Stimulated activated CD4-positive, alpha-beta T cell treated with anti-CD3 and anti-CD28 coated beads, Interleukin-12 subunit alpha, Interleukin-12 subunit beta, amount 100 ng/mL, for 24 hours (primary cell): ENCODE measurements at places on chromosomes 3 and 15.

GRCh38 chr3:58217209-58217811 is 6.5 kb upstream of the DNASE1L3 start:
- peak; percentile 39 for DNase-seq

DNA sequence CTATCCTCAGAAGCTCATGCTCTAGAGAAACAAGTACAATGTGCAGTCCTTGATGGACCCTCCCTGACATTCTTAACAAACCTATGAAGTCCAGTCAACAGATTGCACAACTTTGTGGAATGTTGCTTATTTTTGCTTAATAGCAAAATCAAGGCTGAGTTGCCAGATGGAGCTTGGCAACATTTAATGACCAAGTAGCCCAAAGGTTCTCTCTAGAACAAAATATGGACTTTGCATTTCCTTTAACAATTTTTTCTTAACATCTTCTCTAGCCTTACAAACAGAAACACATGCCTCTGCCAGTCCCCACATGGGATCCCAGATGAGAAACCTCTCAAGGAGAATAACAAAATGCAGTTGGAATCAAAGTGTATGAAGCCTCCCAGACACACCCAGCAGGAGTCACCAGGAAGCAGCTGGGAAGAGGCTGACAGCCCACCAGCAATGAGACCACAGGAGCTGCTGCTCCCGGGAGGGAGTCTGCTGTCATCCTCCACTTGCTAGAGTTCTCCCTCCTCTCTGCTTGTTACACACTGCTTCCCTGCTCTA is 422.5 kb upstream of the CDIN1 start:
- no peak for DNase-seq

DNA sequence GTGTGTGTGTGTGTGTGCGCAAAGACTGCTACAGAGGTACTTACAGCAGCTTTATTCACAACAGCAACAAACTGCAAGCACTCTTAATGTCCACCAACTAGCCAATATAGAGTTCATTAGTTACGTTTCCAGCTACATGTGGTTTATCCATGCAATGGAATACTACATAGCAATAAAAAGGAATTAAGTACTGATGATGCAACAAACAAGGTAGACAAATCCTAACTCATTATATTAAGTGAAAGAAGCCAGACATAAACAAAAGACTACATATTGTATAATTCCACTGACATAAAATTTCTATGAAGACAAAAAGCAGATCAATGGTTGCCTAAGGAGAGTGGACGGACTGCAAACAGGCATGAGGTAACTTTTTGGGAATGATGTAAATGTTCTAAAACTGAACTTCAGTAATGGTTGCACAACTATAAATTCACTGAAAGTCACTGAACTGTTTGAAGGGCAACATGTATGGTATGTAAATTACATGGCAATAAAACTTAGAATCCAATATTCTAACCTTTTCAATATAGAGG is 433.7 kb downstream of the SHQ1 start:
- no peak for DNase-seq

- no peak for DNase-seq
Observed at GRCh38 chr15:31062310-31062847, 39.1 kb downstream of the TRPM1 start.

DNA sequence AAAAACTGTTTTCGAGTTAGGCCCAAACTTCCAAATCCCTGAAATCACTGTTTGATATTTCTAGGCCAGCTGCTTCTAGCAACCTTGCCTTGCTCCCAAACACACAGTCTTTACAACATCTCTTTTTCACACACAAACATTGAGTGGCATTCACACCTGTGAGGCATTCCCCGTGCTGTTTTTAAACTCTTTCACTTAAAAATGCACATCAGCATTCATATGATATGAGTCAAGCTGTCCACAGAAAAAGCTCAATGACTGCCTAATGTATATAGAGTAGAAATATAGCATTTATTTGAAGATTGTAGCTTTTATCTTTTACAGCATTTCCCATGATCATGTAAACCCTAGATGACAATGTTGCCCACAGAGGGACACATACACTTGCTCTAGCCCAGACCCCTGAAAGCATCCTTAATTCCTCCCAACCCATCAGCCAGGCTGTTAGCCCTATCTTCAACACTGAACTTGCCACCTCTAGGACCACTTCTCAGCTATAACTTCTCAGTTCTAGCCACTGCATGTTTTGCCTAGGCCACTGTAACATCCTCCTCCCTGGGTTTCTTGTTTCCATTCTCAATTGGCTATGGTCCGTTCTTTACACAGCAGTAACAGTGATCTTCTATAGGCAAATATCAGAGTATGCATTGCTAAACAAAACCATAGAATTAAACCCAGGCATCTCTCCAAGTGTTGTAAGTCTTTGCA is 782.6 kb downstream of the DIPK2A start:
- DNase-seq: no peak

GRCh38 chr15:100997442-100997841 is 78.3 kb downstream of the LRRK1 start:
- DNase-seq: no peak

GRCh38 chr15:99744142-99744541 is 10.9 kb upstream of the LYSMD4 start:
- DNase-seq: no peak

DNA sequence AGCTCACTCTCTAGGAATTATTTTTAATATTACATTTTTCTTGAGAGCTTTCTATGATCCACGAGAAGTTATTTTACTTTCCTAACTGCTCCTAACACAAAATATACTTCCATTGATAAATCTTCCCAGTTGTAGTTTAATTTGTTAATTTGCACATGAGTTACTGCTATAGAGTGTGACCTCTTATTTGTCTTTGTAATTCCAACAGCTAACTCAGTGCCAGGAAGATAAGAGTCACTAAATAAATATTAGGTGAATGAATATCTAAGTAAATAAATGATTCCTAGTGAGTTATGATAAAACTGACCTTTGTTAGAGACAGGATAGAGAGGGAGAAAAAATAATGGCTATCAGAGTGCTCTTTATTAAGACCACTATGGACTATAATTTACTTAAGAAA is 319.9 kb downstream of the NAALADL2 start:
- no peak for DNase-seq

- DNase-seq: no peak
Observed at GRCh38 chr3:98567666-98568270, 25.6 kb downstream of the CPOX start.

DNA sequence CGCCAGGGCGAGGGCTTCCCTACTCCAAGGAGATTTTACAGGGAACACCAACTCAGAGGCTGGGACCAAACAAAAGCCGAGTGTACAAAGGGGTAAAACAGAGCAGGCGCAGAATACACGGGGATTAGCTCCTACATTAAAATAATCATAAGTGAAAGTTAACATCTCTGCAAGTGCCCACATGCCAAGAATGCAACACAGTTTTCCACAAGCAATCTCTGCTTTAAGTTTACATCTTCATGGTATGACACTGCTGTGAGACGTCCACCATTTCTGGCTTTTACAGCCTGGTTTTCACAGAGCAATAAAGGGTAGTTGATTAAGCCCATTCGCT is 500 bp upstream of the VGLL3 start:
- DNase-seq: no peak

DNA sequence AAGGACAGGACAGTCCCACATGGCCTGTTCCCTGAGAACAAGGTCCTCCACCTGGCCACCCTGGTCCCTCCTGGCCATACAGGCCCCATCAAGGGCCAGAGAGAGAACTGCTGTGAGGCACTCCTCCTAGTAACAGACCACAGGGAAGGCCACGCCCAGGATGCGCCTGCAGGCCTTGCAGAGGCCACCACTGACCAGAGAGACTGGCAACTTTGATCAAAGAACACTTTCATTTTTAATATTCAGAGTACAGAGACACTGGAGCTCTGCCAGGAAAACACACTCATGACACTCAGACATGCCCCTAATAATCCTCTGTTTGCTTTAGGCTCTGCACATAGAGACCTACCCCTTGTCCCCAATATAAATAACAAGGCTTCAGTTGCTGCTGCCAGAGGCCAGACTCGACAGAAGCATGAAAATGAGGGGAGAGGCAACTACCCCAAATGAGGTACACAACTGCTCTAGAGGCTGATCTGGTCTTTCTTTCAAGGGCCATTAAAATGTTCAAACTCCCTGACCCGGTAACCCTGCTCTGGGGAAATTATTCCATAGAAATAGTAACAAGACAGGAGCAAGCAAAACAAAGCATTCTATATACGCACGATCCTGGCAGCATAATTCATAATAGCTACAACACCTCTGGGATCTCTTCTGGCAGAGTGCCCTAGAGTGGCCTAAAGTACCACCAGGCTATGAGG is 44.8 kb downstream of the CCDC12 start:
- no peak for DNase-seq

DNA sequence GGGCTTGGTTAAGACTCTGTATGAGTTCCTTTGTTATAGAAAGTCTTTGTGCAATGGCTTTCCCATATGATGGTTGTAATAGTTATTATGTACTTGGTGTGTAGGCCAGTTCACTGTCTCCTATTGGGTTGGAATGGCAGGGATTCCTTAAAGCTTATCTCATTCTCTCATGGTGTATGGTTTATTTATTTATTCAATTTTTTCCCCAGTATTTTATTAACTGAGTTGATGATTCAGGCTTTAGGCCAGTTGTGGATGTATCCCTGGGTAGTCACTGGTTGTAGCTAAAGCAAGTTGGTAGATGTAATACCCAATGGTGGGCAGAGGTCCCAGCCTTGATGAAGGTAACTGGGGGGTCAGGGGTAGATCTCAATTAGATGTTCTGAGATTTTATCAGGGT is 349.4 kb downstream of the DOCK3 start:
- DNase-seq: no peak

GRCh38 chr15:35654332-35654731 is 108.4 kb upstream of the DPH6 start:
- DNase-seq: no peak

DNA sequence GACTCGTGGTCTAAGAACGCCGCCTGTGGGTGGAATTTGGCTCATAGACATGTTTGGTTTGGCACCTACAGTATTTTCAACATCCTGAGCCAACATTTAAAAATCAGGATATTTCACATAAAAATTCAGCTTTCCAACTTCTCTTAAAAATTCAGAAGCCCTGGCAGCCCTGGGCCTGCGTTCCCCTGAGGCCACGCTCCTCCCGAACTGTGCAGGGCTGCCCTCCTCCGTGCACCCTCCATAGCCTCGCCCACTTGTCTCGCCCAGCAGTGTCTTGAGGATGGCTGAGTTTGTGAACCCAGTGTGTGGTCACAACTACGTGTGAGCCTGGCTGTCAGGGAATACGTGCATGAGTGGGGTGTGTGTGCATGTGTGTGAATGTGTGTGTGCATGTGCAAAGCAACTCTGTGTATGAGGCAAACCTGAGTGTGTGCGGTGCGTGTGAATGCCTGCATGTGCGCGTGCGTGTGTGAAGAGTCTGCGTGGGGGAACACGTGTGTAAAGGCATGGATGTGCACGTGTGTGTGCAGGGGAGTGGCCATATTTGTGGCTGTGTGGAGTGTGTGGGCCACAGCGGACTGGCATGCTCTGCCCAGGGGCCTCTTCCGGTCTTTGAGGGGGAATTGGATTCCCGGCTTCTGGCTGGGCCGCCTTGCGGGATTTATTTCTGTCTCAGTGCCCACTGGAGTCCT is 30.9 kb downstream of the PTH1R start:
- no peak for DNase-seq

DNA sequence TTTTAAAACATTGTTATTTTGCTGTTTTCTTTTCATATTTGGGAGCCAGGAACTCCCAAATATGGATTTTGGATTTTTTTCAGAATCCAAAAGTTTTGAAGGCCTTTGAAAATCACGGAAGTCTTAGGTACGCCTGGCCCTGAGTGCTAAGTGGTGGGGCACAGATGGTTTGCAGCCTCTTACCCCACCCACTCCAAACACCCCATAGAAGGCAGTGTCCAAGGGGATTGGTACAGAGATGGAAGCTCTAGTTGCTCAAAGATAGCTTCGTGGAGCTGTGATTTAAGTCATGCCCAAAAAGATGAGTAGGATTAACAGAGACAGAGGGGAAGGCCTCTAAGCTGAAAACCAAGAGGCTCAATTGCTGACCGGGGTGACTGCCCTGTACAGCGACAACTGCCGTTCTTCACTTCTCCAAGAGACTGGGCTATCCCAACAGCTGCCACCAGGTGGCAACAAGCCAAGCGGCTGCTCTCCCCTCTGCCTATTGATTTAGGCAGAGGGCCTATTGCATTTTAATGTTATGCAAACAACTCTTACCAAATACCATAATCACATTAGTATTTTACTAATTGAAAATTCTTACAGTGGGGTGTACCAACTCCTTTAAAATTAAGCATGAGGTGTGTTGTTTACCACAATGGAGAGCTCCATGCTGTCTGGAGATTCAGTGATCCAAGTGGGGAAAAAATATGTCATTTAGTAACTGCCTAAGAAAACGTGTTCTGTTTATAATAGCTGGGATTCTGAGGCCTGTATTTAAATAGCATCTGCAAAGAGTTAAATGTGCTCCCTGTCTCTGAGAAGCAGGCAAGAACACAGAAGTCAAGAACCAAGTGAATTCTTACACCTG is 64.0 kb upstream of the C15orf61 start:
- DNase-seq: peak; percentile 58

- no peak for DNase-seq
Observed at GRCh38 chr15:64901141-64901540, 10.6 kb upstream of the ANKDD1A start.

DNA sequence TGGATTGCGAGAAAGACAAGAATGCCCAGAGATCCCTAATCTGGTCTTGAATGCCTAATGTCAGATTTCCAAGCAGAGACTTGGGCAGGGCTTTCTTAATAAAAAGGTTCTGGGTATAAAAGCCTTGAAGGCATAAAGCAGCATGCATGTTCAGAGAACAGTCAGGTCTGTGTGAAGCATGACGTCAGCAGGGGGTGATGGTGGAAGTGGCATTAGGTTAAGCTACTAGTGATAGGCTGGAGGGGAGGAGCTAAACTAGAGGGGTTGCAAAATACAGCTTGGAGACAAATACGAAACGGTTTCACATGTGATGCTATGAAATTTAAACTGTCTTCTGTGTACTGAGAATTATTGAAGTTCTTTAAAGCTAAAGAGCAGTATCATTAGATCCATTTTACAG is 125.6 kb downstream of the VPS8 start:
- DNase-seq: no peak

DNA sequence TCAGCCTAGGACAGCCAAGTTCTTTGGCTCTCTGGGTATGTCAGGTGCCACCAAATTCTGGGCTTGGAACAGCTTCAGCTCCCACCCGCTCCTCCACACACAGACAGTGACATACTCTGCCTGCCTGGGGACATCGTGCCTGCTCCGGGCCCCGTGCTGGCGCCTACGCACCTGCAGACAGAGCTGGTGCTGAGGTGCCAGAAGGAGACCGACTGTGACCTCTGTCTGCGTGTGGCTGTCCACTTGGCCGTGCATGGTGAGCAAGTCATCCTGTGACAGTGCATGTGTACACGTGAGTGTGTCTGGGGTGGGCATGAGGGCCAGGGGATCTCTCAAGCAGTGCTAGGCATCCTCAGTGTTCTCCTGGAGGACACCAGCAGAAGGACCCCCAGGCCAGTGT is 922 bp downstream of the IL17RC start:
- no peak for DNase-seq
